ENCODE measurements at places on chromosomes 6 and 20.

DNA sequence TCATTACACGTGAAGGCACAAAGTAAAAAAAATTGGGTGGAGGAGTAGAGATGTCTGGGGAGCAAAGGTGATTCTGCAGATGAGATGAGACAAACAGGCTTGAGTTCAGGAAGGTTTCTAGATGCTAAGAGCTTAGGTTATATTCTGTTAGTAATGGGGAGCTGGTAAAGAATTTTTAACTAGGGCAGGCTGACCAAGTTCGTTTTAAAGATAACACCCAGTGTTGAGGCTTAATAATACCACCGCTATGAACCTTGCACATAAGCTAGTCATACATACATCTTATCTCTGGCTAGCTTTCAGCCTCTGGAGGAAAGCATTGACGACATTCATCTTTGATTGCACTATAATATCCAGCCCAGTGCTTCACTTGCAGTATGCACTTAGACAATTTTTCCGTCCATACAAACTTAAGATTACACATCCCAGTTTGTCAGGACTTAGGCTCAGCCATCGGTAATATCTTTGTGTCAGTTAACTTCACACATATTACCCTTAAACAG, 12.1 kb downstream of the NHSL1 start:
- no peak for DNase-seq

DNA sequence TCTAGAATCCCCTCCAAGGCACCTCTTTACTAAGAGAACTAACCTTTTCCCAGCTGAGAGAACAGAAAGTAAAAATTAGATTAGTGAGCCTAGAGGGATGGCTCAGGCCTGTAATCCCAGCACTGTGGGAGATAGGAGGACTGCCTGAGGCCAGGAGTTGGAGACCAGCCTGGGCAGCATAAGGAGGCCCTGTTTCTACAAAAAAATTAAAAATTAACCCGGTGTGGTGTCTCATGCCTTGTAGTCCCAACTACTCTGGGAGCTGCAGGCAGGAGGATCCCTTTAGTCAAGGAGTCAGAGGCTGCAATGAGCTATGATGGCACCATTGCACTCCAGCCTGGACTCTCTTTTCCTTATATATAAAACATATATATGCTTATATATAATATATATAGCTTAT, 5.5 kb upstream of the OOEP start:
- no peak for DNase-seq

- DNase-seq = no peak
These were observed 137.5 kb downstream of the NRN1 start for GRCh38 chr6:5869261-5869660.

GRCh38 chr6:35419417-35419816, 32.7 kb upstream of the FANCE start:
- no peak for DNase-seq

GRCh38 chr6:98636941-98637340, 197.4 kb upstream of the POU3F2 start:
- DNase-seq = peak; percentile 34

GRCh38 chr6:167933290-167933689, 64.2 kb upstream of the KIF25 start:
- no peak for DNase-seq

GRCh38 chr6:148890096-148890495, 143.3 kb downstream of the UST start:
- DNase-seq = no peak

DNA sequence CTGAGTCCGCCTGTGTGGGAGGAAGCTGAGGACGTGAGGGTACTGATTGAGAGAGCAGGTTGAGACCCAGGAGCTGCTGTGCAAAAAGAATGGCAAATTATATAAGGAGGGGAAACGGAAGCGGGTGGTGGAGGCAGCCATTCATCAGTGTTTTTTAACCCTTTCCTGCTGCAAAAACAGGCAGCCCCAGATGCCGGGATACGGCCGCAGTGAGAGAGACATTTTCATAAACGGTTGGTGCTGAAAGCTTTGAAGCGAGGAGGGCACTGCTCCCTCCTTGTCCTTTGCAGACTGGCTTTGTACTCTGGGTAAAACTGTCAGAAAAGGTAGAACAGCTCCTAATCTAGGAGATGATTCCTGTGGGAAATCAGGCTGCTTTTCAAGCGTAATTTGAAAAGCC, 56.4 kb downstream of the TTI1 start:
- DNase-seq = peak; percentile 39

DNA sequence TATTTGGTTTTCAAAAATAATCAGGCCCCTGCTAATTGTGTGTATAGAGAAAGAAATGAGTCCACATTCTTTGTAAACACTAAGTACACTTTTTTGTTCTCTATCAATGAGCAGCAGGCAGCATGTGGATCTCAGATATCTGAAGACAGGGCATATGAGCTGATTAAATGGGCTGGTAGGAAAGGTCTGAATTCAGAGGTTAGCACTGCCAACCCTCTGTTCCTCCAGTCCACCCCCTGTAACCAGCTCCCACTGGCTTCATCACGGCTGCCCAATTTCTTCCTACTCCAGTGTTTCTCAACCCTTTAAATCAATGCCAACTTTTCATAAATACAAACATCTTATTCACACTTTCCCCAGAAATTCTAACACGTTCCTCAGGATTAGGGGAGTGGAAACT, 128.5 kb downstream of the TPBG start:
- DNase-seq = no peak

- peak; percentile 86 for DNase-seq
These were observed 26.7 kb downstream of the SAYSD1 start for GRCh38 chr6:39088331-39088730.

GRCh38 chr6:90663873-90664272, 77.0 kb upstream of the MAP3K7 start:
- no peak for DNase-seq

DNA sequence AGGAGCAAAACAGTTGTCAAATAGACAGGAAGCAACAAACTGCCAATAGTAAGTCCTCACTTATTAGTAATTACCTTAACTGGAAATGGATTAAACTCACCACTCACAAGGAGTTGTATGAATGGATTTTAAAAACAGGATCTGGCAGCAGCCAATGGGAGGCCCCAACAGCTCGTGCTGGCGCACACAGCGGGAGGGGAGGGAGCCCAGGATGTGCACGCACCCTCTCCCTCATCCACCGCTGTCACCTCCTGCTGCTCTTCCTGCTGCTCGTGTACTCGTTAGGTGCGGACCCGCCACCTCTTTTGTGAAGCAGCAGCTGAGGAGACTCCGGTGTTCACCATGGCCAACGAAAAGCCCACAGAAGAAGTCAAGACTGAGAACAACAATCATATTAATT, at the start of gene SUMO4:
Gene SUMO4 (plus strand): TSS at position 213 of the 400 bp plus-strand sequence. CDS start 130 bp downstream, at position 343.
- DNase-seq = no peak

GRCh38 chr20:62344782-62345181, 22.3 kb downstream of the LAMA5 start:
- no peak for DNase-seq

- DNase-seq = peak; percentile 46
These were observed 173.5 kb downstream of the SLC35F1 start for GRCh38 chr6:118080547-118080946.

GRCh38 chr6:46642928-46643751, 9.5 kb downstream of the CYP39A1 start:
- DNase-seq = no peak

DNA sequence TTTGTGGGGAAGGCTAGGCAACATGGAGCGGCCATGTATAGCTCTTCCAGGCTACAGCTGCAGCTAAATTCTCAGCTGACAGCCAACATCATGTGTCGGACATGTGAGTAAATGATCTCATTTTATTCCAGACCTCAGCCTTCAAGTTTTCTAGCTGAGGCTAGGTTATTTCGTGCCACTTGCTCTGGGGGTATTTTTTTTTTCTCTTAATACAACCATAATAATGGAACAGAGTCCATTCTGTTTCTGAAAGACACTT, 573.5 kb downstream of the CD109 start:
- DNase-seq = no peak

DNA sequence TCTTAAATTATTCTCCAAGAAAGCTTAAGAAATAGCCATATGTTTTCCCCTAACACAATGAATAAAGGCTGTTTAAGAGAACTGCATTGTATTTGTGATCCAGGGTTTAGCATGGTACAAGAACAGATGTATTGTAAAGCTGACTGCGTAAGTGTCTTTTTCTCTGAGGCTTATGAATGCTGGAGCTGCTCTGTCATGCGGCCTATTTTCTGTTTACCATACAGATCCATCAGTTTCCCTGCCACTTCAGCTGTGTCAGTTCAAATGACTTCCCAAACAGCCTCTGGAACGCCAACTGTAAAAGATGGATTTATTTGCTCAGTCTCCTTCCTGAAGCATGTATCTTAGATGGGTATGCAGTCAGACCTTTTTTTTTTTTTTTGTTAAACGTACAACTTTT, 419.3 kb upstream of the HS3ST5 start:
- no peak for DNase-seq

DNA sequence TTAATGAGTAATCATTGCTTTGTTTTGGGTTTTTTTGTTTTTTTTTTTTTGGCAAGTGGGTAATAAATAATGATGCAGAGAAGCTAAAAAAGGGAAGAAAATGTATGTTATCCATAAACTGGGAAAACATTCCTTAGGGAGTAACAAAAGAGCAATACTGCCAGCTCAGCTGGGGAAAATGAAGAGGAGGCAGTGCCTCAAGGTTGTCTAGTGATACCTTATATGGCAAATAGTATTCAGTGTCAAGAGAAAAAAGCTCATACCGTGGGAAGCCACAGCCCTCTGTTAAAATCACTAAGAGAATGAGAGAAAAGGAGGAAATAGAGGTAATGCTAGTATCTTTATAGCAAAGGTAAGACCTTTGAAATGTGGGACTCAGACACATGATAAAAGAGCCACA, 47.1 kb upstream of the SMLR1 start:
- no peak for DNase-seq

GRCh38 chr6:127110712-127111111, 7.8 kb upstream of the RSPO3 start:
- DNase-seq = no peak

GRCh38 chr20:62646851-62647520, 4.7 kb downstream of the SLCO4A1 start:
- no peak for DNase-seq

- no peak for DNase-seq
These were observed 317.6 kb downstream of the BTBD9 start for GRCh38 chr6:38322138-38322537.

DNA sequence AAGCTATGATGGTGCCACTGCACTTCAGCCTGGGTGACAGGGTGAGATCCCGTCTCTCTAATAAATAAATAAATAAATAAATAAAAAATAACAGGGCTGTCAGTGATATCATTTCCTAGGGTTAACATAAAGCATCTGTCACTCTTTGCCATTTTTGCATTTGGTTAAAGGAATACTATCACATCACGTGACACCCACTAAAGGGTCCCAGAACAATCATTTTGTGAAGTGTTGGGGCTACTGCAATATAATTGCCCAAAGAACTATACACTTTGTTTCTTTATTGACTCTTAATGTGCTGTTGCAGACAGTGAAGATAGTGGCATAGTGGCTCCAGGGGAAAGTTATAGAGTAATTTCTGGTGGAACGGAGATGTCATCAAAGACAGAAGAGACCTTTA, 176.5 kb upstream of the MMS22L start:
- DNase-seq = no peak

DNA sequence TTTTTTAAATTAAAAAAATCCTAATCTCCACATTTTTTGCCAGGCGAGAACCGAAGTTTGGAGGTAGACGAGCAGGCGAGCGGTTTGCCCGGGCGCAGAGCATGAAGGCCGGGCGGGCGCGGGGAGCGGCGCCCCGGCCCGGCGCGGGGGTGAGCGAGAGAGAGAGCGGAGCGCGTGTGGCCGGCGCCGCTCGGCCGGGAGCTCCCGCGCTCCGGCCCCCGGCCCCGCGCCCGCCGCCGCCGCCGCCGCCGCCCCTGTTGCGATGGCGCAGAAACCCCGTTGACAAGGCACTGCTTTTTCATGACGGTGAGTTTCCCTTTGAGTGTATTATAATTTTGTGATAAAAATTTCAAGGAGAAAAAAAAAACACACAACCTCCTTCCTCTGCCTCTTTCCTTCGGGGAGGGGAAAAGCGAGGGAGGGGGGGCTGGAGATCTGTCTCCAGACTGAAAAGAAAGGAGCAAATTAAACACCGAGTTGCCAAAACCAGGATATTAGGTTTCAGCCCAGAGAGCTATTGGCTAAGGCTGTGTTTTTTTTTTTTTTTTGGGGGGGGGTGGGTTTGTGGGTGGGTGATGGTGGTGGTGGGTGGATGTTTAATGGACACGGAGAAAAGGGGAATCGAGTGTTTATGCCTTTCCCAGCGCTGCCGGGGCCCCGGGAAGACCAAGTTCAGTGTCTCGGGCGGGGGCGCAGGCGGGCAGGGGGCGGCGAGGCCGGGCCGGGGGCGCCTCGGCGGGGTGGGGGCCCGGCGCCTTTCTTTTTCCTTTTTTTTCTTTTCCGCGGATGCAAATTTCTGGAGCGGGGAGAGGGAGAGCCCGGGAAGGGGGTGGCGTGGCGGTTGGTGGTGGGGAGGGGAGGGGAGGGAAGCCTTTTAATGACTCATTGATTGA, at the start of gene BICRAL:
Gene BICRAL (plus strand): TSS at position 257 of the 893 bp plus-strand sequence. CDS start 39,971 bp downstream, outside the sequence.
- DNase-seq = peak; percentile 78

DNA sequence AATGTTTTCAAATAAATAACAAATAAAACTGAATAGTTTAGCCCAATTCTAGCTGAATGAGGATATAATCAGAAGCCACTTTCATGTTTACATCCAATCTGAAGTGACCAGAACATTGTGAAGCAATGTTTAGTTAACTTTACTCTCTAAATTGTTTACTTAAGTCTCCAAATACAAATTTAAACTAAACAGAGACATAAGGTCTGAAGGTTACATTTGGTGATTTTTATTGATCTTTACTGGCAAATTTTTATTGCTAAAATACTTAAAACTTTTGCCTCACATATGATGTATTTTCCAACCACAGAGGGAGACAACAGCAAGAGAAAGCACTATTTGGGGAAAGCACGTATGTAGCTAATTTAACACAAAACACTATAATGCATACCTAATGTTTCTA, 106.8 kb upstream of the THEMIS start:
- DNase-seq = no peak

- no peak for DNase-seq
These were observed 94.7 kb downstream of the SMOC2 start for GRCh38 chr6:168535711-168536110.

GRCh38 chr6:593139-593906, 63.6 kb downstream of the HUS1B start:
- DNase-seq = peak; percentile 43

- DNase-seq = no peak
These were observed 6.9 kb downstream of the HAO1 start for GRCh38 chr20:7933346-7933745.

- DNase-seq = no peak
These were observed 274.3 kb downstream of the QKI start for GRCh38 chr6:163688739-163689362.

GRCh38 chr6:25419879-25420278, 140.7 kb downstream of the CARMIL1 start:
- DNase-seq = no peak

- DNase-seq = no peak
These were observed 3.1 kb upstream of the RPS12 start for GRCh38 chr6:132811276-132811675.

Data from iPS-NIHi11 (cell line).